Natural killer cell treated with Interleukin-12 subunit alpha and Interleukin-12 subunit beta and Interleukin-15 and Interleukin-18, amount 100 ng/mL, for 72 hours (primary cell): ENCODE measurements at places on chromosomes 6 and 20. TPM values are rescaled to one million over a fixed set of nuclear protein-coding genes. Genes with fewer than 3 reads are reported as not detected.

DNA sequence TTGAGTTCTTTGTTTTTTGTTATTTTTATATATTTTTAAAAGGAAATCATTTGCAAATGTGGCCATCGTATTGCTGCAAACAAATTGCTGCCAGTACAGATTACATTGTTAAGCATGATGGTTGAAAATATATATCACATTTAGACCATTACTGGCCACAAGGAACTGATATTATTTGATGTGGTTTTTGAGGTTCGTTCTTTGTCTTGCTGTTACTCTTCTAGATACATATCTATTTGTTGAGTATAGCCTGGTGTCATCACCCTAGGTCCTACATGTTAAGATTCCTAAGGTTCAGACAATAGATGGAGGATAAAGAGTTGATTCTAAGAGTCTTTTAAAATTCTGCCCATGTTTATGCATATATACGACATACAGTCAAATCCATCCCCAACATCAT, 306.0 kb downstream of the FARS2 start:
- DNase-seq, result no peak

The TXLNB gene
- total RNA-seq, result 0.05 TPM

DNA sequence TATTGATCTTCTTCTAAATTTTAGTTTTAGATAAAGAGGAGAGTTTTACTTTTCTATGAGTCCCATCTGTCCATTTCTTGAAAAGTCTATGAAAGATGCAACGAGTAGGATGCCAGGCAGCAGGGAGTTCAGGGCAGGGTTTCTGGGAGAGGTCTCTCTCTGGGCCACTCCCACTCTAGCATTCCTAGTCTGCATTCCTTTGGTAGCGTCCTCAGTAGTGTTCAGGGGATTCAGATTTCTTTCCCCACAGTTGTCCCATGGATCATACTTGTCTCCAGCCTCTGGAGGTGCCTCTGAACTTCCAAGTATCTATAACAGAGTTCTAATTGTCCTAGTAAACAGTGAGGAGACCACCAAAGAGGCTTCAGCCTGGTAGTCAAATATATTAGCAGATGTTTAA, 225.3 kb downstream of the RIMS1 start:
- DNase-seq, result no peak

DNA sequence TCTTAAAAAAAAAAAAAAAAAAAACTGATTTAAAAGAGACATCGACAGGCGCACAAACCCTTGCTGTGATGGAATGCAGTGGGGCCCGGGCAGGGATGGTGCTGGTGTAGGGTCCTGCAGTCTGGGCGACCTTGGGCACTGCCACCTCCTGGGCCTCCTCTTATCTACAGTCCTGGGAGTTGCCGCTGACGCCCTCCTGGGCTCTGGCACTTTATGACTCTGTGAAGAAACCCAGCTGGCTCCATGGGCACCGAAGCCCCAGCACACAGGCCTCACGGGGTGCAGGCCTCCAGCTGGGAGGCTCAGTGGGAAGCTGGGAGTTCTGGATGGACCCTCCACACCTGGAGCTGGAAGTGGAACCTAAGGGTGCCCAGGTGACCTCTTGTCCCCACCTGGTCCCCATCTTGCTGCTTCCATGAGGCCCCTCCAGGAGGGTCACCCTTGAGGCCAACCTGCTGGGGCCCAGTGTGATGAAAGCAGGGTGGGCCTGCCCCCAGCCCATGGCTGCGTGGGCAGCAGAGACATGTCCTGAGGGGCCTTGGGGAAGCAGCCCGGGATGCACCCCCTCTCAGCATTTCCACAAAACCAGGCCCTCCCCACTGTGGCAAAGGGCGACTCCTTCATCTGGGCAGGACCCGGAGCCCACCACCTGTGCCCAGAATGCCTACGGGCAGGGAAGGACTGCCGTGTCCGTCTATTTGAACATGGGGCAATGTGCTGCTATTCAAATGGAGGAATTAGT, 104.9 kb downstream of the ASXL1 start:
- DNase-seq, result no peak

DNA sequence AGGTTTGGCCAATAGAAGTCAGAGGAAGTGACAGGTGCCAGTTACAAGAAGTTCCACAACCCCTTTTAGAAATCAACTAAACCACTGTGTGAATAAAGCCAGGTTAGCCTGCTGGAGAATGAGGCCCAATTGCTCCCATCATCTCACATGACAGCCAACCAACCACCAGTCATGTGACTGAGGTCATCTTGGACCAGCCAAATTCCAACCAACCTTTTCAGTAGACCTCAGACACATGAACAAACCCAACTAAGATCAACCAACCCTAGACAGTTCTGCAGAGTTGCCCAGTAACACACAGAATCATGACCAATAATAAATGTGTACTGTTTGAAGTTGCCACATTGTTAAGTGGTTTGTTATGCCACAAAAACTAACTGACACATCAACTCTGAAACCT, 44.6 kb upstream of the GGTLC1 start:
- no peak for DNase-seq

The BPIFA2 gene
- total RNA-seq, result not detected

DNA sequence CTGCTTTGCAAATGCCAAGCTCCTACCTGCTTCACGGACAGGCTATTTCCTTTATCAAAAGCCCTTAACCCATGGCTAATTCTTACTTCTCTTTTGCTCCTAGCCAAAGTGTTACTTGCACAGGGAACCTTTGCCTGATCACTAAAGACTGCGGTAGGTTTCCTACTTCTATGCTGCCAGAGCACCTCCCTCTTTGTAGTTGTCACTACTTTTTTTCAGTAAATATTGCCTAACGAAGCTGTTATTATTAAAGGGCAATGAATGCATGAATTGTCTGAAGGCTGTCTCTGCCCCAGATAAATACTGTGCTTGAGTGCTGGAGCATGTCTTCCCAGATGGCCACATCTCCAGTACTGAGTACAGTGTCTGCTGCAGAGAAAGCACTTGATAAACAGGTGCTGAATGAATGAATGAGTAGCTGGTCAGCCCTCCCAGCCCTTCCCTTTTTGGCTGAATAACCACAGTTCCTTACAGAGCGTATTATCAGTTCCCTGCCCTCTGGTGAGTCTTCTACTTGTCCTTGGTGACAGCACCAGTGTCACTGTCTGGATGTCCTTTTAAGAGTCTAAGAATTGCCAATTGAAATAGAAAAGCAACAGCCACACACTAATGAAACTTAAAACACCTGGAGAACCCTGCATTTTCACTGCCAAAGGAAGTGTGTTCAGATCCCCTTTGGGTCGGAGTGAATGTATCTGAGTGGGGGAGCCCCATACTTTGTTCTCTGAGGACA, 73.6 kb upstream of the TRAF3IP2 start:
- DNase-seq, result no peak

The HLA-A gene
- 1,618 TPM for total RNA-seq

GRCh38 chr6:17995414-17995813, 8.0 kb upstream of the KIF13A start:
- DNase-seq, result no peak

- no peak for DNase-seq
Observed at GRCh38 chr20:37152284-37152683, 26.8 kb upstream of the RPN2 start.

- DNase-seq, result no peak
Observed at GRCh38 chr6:155580904-155581303, 125.3 kb upstream of the NOX3 start.

DNA sequence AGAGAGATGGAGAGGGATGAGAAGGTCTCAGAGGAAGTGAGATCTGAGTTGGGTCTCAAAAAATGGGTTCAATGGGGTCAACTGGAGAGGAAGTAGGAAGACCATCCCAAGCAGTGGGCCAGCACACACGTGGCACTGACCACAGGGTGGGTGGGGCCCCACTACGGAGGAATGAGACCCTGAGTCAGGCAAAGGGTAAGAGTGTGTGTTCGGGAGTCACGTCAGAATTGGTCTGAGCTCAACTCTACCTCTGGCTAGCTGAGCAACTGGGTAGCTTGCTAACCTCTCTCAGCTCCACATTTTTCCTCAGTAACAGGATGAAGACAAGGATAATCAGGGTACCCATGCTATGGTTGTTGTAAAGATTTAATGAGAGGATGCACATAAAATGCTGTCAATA, 79.0 kb downstream of the TRERF1 start:
- DNase-seq, result no peak

DNA sequence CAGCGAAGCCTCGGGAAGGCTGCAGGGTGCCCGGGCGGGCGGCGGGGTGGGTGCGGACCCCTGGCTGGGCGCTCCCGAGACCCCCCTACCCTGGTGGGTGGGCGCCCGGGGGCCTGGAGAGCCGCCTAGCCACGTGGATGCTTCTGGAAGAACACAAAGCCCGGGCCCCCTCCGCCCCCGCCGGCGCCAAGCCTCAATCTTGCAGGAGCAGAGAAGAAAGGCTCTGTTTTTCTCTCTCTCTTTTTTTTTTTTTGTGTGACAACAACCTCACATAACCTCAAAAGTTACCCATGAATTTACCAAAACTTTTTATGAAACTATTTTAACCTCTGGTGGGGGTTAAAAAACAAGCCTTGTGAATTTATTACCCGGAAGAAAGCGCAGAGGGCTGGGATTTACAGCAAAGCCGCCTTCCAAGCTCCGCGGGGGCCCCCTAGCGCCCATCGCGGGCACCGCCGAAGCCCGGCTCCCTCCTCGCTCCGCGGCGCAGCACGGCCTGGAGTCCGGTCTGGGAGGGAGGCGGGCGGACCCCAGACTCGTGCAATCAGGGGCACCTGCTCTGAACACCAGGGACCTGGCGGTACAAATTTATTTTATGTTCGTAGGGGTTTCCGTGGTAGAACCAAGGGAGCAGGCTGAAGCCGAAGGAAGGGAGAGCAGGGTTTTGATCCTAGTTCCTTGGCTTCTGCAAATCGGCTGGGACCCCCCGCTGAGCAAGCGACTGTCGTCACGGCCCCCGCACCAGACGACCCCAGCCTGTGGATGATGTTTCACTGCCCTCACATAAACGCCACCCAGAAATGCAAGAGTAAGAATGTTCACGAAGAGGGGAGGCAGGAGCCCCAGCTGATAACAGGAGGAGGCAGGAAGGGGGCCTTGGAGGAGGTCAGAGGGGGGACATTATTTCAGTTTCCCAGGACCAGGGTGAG, 58.9 kb downstream of the ZNF831 start:
- peak; percentile 86 for DNase-seq

The TRIM38 gene
- total RNA-seq, result 19.1 TPM

- DNase-seq, result no peak
Observed at GRCh38 chr20:10555865-10556308, 117.9 kb downstream of the JAG1 start.

DNA sequence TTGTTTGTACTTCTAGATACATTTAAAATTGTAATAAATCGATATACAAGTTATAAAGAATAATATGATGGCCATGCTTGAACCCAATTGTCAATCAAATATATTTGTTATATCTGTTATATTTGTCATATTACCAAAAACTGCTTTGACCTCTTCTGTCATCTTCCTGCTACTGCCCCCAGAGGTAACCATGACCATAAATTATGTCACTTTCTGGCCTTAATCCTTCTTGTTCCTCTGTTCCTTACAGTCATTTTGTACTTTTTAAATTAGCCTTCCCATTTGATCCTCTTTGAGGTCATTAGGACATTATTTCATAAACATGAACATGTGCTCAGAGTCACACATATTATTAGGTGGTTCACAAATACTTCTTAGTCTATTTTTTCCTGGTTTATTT, 124.7 kb downstream of the HFE start:
- DNase-seq, result no peak

GRCh38 chr6:157185986-157186385, 137.3 kb downstream of the TMEM242 start:
- no peak for DNase-seq

The ULBP1 gene
- total RNA-seq, result 0.31 TPM

GRCh38 chr6:14658886-14659561, 541.5 kb downstream of the CD83 start:
- DNase-seq, result no peak

DNA sequence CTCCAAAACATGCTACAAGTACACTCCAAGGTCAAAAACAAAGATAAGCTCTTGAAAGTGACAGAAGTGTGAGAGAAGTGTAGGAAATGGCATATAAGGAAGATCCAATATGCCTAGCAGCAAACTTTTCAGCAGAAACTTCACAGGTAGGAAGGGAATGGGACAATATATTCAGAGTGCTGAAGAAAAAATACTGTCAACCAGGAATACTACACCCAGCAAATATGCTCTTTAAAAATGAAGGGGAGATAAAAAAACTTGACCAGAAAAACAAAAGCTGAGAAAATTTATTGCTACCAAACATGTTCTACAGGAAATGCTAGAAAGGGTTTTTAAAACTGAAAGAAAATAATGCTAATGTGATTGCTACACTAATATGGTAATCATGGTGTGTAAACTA, 46.2 kb downstream of the THBS2 start:
- DNase-seq, result no peak

DNA sequence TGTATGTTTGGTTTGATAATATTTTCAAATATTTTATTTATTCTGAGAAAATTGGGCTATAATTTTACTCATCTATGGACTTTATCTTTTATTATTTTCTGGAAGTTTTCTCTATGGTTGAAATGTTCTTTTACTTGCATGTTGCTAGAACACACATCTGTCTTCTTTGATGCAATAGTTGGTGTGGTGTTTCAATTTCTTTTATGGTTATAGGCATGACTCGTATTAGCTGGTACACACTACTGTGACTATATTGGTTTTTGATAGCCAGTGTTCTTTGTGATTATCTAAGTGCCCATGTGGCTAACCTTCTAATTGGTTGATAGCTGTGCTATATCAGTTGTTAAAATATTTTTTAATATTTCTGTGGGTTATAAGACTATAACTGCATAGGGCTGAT, 1343.3 kb upstream of the GJE1 start:
- no peak for DNase-seq

- no peak for DNase-seq
Observed at GRCh38 chr6:95679981-95680380, 102.6 kb downstream of the MANEA start.

DNA sequence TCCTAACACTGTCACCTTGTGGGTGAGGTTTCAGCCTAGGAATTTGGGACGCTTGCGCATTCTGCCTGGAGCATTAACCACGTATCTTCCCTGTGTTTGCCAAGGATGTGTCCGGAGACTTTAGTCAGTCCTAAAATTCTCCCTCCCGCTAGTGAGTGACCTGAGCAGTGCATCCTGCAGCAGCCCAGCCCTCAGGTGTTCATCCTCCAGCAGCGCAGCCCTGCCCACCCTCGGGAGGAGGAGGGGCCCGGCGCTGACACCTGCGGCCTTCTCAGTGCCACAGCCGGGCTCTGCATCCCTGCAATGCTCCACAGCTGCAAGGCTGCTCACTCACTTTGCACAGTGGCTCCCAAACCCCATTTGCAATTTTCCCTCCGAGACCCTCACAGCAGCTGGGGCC, 79.5 kb downstream of the ERMARD start:
- no peak for DNase-seq

DNA sequence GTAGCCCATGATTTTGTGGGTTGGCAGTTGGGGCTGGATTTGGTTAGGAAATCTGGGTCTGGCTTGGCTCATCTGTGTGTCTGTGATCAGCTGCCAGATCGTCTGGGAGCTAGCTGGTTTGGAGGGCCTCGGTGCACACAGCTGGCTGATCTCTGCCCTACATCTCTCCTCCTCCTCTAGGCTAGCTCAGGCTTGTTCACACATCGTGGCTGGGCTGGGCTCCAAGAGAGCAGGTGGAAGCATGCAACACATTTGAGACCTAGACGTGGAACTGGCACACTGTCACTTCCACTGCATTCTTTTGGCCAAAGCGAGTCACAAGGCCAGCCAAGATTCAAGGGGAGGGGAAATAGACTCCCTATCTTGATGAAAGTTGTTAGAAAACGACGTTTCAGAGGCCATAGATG, 15.9 kb downstream of the NDUFAF5 start:
- no peak for DNase-seq

The CBLN4 gene
- total RNA-seq, result not detected

The C20orf144 gene
- 0.81 TPM for total RNA-seq

The OPRM1 gene
- total RNA-seq, result not detected

The SIRPG gene
- 2.4 TPM for total RNA-seq
